ENCODE measurements at places on chromosomes 3 and 15.

- DNase-seq = no peak
These were observed 27.8 kb upstream of the IGDCC4 start for GRCh38 chr15:65450556-65450955.

- DNase-seq = no peak
These were observed 7.4 kb downstream of the RPL14 start for GRCh38 chr3:40464339-40465110.

- DNase-seq = no peak
These were observed 41.9 kb upstream of the SEMA4B start for GRCh38 chr15:90159213-90159612.

- no peak for DNase-seq
These were observed 164.5 kb downstream of the FBLN2 start for GRCh38 chr3:13713396-13713795.

- DNase-seq = no peak
These were observed 104.1 kb upstream of the TNFAIP8L3 start for GRCh38 chr15:51198701-51199232.

GRCh38 chr3:59436164-59436958 lies 386.5 kb upstream of the CFAP20DC start:
- no peak for DNase-seq

GRCh38 chr3:40690749-40691451 lies 166.1 kb downstream of the ZNF621 start:
- no peak for DNase-seq

DNA sequence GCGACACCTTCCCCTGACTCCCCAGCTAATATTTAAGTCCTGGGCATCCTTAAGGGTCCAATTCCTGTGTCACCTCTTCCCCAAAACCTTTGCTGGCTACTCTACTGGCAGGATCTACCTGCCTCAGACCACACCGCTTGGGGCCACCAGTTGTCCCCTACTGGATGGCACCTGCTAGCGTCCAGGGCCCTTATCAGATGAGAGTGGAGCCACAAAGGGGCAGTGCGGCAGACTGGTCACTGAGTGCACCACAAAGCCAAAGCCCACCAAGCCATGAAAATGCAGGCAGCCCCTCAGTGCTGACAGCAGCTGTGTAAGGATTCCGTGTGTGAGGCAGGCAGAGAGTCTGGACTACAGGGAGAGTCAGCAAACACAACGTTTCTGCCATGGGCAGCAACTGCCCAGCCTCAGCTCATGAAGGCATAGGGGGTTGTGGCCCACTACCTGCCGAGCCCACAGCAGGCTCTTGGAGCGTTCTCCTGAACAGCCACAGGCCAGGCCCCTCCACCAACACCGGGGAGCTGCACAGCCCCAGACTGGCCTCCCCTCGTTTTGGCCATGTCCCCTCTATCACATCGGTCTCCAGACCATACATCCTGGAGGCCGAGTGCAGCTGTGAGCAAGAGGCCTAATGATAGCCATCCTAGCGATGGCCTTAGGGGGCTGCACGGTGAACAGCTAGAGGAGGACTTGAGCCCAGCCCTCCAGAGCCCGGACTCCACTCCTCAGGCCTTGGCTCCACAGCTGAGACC lies 32.3 kb downstream of the ALDH1L1 start:
- DNase-seq = no peak

DNA sequence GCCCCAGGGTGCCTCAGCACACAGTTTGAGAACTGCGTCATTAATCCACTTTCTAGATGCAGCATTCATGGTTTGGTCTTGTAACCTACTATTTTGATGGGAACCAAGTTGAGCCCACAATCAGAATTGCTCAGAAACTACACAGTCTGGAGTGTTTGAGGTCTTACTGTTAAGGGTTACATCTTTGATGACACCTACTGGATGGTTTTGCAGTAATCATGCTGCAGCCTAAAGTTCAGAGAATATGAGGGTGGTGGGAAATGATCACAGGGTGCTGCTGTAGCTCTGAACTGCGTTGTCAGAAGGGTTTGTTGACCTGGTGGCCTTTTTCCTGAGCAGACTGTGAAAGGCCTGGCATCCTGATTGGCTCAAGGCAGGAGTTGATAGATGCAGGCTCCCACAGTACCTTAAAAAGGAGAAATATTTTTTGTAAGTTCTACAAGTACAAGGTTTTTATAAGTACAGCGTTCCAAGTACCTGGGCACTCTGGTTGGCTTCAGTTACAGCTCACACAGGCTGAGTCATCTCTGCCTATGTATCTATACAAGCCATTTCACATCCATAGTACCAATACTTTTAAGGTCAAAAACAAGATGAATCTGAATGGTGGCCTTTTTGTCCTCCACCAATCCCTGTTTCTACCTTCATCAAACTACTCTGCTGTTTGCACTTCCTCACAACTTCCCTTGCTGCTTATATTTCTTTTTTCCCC lies 60.5 kb upstream of the ACKR4 start:
- no peak for DNase-seq

DNA sequence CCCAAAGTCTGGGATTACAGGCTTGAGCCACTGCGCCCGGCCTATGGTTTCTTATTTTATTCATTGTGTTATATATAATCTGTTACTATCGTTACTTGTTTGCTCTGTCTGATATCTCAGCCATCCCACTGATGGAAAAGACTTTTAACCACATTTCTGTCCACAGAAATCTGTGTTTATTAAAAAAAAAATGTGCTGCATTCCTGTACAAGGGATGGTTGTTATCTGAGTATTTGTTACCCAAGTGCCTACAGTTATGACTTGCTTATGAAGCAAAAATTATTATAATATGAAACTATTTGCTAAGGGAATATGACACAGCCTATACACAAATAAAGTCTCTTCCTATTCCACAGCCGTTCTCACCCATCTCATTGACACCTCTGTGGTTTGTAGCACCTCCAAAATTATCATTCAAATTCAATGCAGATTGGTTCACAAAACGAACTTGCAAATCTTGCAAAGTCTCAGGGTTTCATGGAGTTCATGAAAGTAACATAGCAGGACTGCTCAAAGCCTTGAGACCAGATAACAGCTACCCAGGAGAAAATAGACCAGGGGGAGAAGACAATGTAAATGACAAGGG lies 47.4 kb upstream of the UBE2E1 start:
- no peak for DNase-seq

DNA sequence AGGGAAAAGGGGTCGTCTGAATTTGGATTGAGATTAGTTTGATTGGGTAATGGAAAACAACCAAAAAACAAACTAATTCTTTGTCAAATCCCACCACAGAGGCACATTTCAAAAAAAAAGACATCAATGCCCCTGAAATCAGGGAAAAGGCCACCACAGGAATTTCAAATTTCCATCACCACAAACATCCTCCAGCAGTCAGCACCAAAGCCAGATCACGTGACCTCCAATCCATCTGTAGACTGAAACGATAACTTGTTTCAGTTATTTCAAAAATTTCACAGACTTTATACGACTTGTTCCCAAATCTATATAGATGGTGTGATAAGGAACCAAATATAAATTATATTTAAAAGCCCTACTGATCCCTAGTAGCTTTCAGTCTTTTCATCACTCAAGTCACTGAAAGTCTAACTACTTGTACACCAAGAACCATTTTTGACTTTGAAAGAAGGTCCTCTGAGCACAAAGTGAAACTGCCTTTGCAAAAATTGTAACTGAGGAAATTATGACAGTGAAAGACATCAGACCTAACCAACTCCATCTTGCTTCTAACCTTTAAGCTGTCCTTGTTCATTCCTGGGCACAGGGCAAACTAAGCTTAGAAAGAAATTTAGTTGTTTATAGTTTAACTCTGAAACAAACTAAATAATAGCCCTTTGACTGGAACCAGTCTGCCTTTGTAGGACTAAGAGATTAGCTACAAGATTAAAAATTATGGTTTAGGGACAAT lies 48.1 kb upstream of the PLCL2 start:
- DNase-seq = no peak

DNA sequence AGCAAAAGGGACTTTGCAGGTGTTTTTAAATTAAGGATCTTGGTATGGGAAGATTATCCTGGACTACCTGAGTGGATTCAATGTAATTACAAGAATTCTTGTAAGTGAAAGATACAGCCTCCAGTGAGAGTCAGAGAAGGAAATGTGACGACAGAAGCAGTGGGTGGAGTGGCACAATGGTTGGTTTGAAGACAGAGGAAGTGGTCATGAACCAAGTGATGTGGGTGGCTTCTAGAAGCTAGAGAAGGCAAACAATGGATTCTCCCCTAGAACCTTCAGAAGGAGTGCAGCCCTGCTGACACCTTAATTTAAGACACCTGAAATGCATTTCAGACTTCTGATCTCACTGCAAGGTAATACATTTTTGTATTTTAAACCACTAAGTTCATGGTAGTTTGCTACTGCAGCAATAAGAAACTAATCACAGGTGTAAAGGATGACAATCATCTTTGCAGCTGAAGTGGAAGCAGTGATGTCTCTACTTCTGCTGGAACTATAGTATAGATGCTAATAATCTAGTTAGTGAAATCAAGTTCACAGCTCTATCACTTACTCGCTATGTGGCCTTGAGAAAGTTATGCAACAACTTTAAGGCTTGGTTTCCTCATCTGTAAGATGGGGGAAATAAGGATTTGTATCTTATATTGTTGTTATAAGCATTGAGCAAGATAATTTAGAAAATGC lies 403.4 kb upstream of the SUCLG2 start:
- no peak for DNase-seq

DNA sequence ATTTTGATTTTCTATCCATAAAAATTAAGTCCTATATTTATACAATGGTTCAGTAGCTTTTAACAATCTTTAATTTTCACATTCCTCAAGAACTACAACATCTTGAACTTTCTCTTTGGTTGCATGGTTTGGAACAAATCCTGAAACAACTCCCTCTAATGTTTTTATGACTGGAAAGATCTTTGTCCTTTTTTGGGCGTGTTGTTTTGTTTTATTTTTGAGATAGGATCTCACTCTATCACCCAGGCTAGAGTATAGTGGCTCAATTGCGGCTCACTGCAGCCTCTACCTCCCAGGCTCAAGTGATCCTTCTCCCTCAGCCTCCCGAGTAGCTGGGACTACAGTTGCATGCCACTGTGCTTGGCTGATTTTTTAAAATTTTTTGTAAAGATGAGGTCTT lies 4.0 kb downstream of the STX19 start:
- DNase-seq = no peak

GRCh38 chr3:131403216-131403895 lies 21.8 kb downstream of the NUDT16 start:
- DNase-seq = no peak

- no peak for DNase-seq
These were observed 18.0 kb downstream of the RBP2 start for GRCh38 chr3:139458348-139458747.

DNA sequence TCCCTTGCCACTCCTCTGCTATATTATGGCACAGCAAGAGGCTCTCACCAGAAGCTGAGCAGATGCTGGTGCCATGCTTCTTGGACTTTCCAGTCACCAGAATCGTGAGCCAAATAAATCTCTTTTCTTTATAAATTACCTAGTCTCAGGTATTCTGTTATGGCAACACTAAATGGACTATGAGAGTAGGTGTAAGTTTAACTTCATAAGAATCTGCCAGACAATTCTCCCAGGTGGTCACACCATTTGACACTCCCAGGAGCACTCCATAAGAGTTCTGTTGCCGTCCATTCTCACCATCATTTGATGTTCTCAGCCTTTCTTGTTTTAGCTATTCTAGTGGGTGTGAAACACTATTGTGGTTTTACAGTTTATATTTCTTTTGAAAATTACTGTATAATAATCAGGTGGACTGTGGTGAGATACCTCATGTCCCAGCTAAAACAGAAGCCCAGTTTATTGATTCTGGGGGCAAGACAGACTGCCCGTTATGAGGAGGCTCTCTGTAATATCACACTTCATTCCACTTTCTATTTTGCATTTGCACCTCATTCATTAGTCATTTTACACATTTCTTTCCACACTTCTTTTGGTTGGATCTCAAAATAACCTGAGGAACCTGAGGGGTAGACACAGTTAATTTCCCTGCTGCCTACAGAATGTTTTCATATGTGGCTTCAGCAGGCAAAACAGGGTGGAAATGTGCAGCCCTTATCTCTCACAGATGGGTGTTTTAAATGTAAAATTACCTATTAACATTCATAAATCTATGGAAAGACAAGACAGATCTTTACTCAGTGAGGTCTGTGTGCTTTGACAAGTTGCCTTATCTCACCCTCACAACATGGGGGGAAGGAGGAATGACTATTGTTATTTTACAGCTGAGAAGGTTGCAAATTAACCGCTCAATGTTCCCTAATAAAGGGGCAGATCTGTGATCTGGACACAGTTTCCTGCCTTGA lies 42.1 kb downstream of the CDCP1 start:
- DNase-seq = no peak

GRCh38 chr15:70587896-70588567 lies 175.3 kb downstream of the UACA start:
- no peak for DNase-seq

DNA sequence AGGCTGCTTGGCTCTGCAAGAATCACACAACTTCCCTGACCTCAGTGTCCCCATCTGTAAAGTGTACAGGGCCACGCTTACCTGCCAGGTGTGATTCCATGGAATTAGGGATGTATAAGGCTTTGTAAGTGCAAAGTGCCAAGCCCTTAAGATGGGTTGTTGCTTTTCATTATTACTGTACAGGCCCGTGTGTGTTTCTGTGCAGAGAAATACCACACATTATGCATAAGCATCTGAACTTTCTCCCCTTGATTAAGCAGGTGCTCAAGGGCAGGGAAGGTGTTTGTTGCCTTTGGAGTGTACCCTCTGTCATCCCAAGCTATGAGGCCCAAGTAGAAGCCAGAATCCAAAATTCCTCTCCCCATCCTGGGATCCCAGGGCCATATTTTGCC lies 13.6 kb upstream of the HRH1 start:
- no peak for DNase-seq

DNA sequence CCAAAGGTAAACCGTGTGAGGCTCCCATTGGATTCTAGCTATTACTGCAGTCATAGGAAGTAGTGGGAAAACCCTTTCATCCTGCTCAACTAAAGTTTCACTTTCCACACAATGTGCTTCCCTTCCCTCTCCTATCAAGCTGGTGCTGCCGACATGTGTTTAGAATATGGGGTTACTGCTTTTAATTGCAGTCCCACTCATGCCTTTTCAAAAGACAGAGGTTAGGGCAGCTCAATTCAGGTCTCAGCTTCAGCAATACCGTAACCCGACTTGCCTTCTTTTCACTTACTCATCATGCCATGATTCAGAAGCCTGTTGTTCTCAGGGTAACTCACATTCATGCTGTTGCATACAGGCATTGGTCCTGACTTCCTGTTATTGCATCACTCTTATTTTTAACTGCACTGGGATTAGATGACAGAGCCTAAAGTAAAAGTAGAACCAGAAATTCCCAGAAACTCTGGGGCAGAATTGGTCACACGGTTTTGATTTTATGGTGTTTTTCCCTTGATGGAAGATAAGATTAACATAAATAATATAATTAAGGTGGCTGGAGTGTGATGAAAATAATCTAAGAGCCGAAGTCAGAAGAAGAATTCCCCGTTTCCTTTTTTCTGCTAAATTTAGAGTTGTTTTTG lies 45.7 kb downstream of the C2CD4B start:
- peak; percentile 95 for DNase-seq
